Stimulated activated CD4-positive, alpha-beta T cell treated with anti-CD3 and anti-CD28 coated beads, Interleukin-1b, Interleukin-23, amount 100 ng/mL, for 24 hours (primary cell): ENCODE measurements at places on chromosomes 11 and 22.

- DNase-seq, result no peak
These were observed 534.8 kb downstream of the BRD1 start for GRCh38 chr22:49292909-49293308.

DNA sequence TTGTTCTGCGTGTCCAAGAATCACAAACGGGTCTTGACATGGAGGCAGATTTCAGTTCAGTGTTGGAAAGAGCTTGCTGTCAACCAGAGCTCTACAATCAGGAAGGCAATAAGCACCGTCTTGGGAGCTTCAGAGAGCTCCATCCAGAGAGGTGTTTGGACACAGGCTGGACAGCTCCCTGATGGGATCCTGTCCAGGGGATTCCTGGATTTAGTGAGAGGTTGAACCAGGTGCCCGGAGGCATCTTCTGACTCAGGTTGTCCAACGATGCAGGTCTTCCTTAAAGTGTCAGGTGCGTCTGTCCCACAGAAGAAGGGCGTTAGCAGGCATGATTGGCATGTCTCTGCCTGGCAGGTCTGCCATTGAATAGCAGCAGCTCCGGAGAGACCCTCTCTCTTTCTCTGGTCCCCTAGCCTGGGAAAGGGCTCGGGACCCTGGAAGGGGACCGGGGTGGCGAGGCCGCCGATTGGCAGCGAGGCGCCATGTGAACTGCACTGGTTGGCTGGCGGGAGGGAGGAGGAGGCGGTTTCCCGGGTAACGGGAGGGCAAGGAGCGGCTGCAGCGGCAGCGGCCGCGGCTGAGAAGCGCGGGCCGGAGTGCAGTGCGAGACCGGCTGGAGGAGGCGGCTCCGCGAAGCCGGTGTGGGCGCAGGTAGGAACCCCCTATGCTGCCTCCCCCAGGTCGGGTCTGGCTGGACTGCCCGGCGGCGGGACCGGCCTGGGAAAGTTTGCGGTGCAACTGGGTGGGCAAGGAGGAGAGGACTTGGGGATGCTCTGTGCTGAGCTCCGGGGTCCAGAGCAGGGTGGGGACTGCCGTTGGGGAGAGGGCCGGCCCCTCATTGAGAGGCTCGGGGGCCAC, 104.1 kb upstream of the E2F8 start:
- no peak for DNase-seq

- DNase-seq, result no peak
These were observed 7.0 kb downstream of the CD3E start for GRCh38 chr11:118311518-118311917.

DNA sequence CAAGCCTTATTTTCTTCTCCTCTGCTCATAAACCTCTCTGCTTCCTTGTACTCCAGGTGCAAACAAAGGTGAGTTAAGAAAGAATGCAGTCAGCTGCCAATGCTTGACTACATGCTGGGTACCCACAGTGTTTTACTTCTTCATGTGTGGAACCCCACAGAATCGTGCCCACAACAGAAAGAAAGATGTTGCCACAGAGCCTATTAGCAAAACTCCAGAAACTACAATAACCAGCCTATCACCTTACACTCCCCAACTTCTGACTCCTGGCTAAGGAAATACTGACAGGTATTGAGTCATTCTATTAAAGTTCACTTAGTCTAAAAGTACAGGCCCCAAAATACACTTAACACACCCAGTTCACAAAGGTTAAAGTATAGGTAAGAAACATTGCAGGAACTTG, 56.9 kb upstream of the CCDC89 start:
- DNase-seq, result no peak

DNA sequence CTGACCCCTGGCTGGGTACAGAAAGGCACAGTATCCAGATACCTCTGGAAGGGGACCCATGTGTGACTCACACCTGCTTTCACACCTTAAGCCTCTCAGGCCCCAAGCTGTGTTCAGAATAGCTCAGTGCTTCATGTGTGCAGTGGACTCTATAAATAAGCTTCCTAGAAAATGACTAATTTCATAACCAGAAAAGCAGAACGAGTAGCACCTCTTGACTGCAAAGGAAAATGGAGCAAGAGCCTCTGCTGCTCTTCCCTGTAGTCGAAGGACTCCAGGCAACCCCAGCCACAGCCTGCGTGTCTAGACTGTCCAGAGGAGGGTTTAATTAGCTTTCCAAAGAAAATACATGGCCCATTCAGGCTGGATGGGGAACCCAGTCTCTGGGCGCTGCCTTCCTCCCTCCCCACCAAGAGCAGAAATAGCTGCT, 23.1 kb downstream of the PTPN5 start:
- DNase-seq, result no peak

GRCh38 chr11:701741-702461, 4.1 kb upstream of the EPS8L2 start:
- no peak for DNase-seq

- DNase-seq, result no peak
These were observed 104.7 kb downstream of the KCNQ1 start for GRCh38 chr11:2549491-2549875.

GRCh38 chr11:106724293-106724892, 293.9 kb downstream of the GUCY1A2 start:
- no peak for DNase-seq

DNA sequence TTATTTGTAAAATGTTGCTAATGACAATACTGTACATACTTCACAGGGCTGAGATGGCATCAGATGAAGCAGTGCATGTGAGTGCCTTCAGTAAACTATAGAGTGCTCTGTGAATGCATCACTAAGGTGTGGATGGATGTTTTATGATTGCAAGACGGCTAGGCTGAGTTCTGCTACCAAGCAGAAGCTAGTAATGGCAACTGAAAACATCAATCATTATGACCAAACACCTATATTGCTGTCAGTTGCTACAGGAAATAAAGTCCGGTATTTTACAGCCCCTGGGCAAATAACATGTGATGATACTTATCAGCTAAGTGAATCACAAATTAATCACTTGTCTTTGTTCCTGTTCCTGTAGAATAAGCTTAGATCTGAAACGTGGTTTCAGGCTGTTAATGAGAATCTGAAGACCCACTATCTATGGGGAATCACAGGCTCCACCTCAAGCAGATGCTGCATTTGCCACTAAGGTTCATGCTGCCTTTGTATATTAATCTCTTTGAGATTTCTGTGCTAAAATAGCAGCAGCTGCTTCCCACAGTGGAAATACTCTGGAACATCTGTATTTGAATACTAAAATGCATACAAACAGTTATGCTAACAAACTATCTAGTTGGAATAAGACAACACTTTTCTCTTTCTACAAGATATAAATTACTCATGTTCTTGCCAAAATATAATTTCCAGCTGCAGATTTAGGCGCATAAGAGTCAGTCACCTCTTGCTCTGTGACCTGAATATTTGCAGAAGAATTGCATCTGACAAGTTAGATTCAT, 254.0 kb upstream of the PITPNB start:
- DNase-seq, result no peak

DNA sequence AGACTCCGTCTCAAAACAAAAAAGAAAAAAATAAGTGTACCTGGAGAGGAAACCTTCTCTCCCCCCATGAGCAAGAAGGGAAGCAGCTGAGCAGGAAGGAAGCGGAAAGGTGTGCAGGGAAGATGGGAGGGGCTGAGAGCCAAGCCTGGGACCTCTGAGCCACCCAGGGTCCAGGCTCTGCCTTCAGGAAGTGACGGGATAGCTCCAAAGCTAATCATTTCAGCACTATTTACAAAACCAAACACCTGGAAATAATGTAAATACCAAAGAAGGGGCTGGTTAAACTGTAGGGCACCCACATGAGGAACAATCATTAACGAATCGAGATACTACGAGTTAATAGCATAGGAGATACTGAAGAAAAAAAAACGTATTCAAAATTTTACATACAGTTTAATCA, 27.9 kb downstream of the ARRB1 start:
- no peak for DNase-seq

GRCh38 chr11:10779086-10779485, 28.0 kb downstream of the CTR9 start:
- DNase-seq, result no peak

DNA sequence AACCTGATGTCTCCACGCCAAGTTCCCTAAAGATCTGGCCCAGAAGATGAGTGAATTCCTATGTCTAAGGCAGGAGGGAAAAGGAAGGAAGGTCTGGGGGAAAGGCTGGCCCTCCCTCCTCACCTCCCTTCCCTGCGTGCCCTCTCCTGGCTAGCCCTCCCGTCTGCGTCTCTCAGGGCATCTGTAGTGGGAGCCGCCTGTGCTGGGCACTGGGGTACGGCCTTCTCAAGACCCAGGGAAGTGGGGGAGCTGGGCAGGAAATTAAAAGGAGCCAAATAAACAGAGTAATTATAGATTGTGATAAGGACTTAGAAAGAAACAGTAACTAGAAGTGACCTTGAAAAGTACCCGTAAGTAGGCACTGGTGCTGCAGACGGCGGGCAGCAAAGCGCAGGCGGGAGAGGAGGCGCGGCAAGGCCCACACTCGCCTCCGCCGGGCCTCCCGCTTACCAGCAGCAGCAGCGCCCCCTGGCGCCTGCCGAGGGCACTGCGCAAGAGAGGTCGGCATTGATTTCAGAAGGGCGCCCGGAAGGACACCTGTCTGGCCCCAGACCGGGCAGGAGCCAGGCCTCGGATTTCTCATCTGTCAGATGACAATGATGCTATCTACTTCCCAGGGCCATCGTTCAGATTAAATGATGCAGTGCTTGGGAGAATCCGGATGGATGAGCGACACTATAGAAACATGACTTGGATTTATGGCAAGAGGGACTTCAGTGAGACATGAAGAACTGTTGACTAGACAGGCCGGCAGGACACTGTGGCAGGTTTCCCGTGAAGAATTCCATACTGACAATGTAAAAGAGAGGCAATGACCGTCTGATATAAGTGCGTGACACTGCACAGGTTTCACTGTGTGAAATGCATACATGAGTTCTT, 7.3 kb downstream of the KCNJ1 start:
- DNase-seq, result peak; percentile 49

- no peak for DNase-seq
These were observed 3.1 kb downstream of the SHISAL1 start for GRCh38 chr22:44309647-44310046.

DNA sequence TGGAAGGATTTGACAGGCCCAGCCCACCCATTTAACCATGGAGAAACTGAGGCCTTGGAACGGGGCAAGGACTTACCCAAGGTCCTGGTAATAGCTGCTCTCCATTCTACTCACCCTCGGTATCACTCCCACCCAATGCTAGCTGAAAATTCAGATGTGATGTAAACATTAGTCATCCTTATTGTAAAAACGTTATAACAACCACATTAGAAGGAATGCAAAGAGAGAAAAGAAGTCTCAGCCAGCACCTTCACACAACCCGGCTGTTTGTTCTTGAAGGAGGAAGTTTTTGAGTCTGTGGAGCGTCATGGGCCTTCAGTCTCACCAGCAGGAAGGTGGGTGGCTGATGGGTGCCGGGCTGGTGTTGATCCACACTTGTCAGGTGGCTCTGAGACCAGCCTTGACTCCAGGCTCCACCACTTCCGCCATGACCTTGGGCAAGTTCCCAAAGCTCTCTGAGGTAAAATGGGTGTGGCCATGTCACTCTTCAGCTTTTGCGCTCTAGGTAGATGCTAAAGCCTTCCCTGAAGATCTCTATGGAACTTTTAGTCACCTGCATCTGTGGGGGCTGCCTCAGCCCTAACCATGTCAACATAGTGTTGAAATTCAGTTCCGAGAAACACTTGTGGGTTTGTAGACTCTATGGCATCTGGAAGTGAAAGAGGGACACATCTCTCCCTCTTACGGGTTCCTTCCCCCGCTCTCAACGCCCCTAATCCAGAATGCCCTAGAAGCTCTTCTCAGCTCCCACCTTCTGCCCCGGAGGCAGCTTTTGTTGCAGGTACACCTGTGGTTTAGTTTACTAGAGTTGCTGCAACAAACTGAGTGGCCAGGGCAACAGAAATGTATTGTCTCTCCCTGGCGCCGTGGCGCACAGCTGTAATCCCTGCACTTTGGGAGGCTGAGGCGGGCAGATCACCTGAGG, 14.8 kb downstream of the CD6 start:
- peak; percentile 65 for DNase-seq

GRCh38 chr11:63854696-63855095, 15.8 kb downstream of the MARK2 start:
- no peak for DNase-seq

GRCh38 chr11:112440518-112440917, 179.9 kb upstream of the PLET1 start:
- DNase-seq, result no peak

- no peak for DNase-seq
These were observed 362.1 kb downstream of the DDX10 start for GRCh38 chr11:109026891-109027489.

DNA sequence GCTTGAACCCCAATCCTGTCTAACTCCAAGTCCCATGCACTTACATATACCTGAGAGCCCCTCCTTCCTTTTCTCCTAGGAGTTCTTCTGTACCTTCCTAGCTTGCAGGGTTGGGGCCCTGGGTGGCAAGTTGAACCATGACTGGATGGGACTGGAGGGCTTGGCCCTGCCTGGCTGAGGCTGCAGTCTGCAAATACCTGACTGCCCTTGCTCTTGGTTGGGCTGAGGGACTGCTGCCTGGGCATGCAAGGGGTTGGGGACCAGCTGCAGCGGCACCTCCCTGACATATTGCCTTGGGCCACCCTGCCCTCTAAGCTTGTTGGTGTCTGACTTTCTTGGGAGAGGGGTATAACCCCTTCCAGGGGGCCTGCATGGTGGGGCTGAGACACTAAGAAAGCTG, 9.8 kb upstream of the SLC39A13 start:
- DNase-seq, result no peak

GRCh38 chr11:120259988-120260565, 20.1 kb downstream of the POU2F3 start:
- no peak for DNase-seq

DNA sequence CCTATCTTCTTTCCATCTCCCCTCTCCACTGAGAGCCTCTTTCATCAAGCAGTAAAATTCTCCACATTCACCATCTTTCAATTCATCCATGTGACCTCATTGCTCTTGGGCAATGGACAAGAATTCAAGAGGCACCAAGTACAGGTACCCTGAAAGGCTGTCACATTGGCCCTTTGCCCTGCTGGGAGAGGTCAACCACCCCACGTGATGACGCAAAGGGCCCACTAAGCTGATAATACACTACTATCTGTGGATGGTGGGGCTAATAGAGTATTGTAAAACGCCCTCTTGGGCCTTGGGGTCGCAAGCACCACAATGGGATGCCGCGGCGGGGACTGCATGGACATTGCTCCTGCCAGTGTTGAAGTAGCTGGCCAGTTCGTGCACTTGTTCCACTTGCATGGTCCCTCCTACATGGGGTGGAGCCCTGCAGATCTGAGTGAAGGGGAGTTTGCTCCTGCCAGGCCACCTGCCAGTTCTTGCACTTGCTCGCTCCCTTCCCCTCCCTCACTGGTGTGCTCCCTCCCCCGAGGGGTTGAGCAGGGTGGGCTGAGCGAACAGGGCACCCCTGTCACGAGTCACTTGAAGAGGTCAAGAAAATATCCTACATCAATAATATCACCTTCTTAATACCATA, 1578.8 kb upstream of the RAG2 start:
- no peak for DNase-seq
